ENCODE measurements at places on chromosomes 5 and 9.

DNA sequence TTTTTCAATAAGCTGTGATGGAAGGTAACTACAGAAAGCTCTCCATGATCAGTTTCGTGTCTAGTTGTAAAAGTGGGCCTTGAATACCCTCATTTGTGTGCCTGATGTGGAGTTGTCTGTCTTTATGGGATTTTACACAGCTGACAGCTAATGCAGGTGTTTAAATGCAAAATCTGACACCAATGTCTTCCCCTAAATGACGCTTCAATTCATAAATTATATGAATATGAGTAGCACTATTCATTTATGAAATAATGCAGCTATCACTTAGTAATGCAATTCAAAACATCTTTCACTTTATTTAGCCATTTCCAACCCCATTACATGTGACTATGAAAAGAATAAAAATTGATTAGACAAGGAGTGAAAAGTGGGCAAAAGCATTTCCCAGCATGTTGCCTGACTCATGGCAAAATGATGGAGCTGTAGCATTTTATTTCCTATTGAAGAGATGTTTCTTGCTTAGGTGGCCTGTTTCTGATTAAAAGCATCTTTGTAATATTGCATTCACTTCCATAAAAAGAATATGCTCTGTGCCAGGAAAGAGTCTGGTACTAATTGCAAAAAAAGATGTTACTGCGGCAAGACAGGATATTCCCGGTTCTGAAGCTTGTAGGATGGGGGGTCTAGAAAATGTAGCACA lies 116.7 kb upstream of the HAPLN1 start:
- DNase-seq = no peak

DNA sequence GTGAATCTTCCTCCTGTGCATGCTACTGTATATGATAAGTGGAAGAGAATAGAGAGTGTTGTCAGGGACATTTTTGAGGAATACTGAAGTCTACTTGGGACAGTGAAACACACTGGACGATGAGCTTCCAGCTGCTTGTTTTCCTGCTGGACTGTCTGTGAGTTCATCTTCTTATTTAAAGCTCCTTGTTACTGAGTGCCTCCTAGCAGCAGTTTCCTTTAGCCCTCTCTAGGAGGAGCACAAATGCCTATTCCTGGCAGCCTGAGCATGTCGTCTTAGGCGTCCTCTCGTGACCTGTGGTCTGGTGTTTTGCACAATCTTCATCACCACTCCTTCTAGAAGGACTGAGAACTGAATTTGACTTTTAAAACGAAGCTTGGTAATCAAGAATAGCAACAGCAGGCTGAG lies 43.8 kb downstream of the ANKRD33B start:
- no peak for DNase-seq

DNA sequence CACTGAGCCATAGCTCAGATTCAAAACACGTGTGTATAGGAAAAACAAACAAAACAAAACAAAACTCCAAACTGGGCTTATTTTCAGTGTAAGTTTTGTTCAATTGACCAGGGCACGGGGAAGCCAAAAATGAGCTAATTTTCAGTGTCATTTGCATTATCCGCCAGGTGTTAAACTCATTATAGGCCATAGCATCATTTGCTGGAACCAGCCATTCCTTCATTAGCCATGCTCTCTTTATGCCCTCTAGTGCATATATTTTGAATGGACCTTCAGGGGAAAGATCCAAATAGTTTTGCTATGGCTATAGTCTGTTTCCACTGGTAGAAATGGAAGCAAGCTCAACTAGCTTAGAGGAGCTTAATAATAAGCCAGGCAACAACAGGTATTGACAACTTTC lies 1205.2 kb upstream of the DMAC1 start:
- DNase-seq = no peak

DNA sequence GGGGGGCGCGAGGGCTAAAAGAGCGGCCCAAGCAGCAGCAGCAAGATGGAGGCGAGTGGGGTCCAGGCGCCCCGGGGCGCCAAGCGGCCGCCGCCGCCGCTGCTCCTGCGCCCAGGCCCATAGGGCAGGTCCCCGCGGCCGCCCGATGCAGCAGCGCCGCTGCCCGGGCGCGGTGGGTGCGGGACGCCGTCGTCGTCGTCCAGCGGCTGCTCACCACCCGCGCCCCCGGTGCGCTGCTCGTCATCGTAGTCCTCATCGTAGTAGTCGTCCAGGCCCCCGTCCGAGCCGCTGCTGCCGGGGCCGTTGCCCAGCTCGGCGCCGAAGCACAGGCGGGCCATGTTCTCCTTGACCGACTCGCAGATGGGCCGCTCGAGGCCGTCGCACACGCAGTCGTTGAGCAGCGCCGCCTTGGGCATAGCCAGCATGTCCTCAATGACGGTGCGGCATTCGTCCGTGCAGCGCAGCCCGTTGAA lies 1.5 kb downstream of the GAS1 start:
- DNase-seq = peak; percentile 69

GRCh38 chr5:72244862-72245371 lies 75.1 kb downstream of the MRPS27 start:
- DNase-seq = no peak

DNA sequence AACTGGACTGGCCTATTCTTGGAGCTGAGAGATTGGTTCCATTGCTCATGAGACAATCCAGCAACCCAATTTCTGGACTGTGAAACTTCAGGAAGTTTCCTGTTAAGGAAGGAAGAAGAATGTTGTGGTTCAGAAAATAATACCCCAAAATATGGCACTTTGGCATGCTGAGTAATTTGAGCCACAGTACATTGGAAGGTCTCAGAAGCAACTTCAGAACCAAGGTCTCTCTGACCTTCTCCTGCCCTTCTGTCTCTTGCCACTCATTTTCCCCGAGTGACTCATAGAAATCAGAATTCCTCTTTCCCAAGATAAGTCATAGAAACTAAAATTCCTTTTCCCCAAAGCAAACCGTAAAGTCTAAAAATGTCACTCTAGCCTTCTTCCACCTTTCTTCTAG lies 1366.1 kb downstream of the PTPRD start:
- no peak for DNase-seq

- DNase-seq = no peak
Observed at GRCh38 chr9:72622186-72622585, 100.8 kb downstream of the TMC1 start.

DNA sequence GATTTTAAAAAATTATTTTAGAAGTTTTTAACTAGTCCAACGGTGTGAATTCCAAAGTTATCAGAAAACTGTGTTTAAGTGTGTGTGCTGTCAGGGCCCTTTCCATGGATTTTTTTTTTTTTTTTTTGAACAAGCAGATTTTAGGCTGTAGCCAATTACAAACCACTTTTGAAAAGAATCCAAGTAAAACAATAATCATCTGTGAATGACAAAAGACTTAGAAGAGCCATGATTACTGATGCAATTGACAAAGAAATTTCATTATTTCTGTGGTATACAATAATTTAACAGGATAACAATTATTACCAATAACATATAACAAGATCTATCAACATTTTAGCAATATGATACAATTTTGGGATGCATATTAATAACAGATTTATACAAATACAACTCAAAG lies 16.2 kb upstream of the PAIP1 start:
- DNase-seq = no peak

DNA sequence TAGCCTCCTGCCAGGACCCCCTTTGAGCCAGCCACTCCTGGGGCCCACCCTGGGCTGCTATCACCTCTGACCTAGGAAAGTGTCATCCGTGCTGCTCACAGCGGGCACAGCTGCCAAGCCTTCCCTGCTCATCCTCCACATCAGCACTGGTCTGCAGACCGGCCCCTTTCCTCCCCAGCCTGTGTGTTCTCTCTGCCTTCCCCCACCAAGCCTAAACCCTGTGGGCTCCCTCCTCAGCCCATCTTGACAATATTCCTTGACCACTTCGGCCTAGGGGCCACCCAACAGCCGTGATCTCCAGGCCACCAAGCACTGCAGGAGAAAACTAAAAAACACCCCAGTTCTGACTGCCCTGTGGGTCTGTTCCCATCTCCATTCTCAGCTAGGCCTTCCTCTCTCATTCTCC lies 135.1 kb downstream of the DAB2IP start:
- no peak for DNase-seq

- DNase-seq = no peak
Observed at GRCh38 chr5:121503111-121503840, 348.4 kb upstream of the FTMT start.

GRCh38 chr5:147455822-147456450 lies 53.9 kb downstream of the DPYSL3 start:
- no peak for DNase-seq

DNA sequence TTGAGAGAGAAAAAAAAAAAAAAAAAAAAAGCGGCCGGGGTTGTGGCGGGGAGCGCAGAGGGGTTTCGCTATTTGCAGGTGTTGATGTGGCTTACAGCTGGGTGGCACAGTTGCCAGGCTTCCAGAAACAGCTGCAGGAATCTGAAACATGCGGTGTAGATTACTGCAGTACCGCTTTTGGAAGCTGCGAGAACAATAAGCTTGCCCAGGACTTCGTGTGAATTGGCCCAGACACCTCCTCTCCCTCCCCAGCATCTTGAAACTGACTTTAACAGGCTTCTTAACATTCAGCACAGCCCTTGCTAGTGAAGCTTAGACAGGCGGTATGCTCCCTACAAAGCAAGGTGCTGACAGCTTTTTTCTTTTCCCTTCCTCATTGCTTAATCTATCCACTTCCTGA lies 104.0 kb downstream of the ATP10B start:
- DNase-seq = no peak

Data from ovary (tissue), 10 donors.